ENCODE measurements at places on chromosomes 5 and 9.

DNA sequence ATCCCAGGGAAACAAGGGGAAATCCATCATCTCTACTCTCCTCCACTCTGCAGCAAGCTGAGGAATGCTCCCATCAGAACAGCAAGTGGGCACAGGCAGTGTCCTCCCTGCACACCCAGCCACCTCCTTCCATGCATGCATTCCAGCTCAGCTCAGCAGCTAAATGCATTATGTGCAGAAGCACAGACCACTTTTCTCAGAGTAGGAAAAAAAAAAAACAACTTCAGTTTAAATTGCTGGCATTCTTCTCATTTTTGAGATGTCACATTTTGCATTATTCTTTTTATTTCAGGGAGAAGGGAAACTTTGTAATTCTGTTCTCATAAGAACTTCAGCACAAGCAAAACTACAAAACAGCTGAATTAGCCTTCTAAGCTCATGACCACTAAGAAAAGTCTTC, 312.2 kb downstream of the SEMA5A start:
- no peak for DNase-seq
- no peak overlapping the region for H3K4me3 ChIP-seq
- no peak overlapping the region for H3K27ac ChIP-seq
- no peaks in the 10 kb centered on the region for H3K36me3 ChIP-seq
- H3K27me3 ChIP-seq, result no peaks in the 10 kb centered on the region
- no peaks in the 10 kb centered on the region for H3K4me1 ChIP-seq

DNA sequence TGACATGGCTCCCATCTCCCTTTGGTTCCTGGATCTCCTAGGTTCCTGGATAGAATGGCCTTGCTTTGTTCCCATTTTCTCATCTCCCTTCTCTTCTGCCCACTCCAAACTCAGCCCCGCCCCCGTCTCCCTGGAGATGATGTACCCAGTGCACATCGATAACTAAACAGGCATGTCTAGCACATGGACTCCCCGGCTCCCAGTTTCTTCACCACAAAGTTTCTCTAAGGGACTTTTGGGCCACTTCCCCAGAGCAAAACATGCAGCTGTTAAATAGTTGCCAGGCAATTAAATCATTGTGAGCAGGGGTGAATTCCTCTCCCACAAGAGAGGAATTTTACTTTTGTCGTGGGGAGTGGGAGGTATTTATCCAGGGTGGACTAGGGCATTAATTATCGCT, 259.0 kb downstream of the GADD45G start:
- H3K27me3 ChIP-seq, result no peaks in the 10 kb centered on the region
- H3K27ac ChIP-seq, result no peak overlapping the region
- H3K4me3 ChIP-seq, result no peak overlapping the region

DNA sequence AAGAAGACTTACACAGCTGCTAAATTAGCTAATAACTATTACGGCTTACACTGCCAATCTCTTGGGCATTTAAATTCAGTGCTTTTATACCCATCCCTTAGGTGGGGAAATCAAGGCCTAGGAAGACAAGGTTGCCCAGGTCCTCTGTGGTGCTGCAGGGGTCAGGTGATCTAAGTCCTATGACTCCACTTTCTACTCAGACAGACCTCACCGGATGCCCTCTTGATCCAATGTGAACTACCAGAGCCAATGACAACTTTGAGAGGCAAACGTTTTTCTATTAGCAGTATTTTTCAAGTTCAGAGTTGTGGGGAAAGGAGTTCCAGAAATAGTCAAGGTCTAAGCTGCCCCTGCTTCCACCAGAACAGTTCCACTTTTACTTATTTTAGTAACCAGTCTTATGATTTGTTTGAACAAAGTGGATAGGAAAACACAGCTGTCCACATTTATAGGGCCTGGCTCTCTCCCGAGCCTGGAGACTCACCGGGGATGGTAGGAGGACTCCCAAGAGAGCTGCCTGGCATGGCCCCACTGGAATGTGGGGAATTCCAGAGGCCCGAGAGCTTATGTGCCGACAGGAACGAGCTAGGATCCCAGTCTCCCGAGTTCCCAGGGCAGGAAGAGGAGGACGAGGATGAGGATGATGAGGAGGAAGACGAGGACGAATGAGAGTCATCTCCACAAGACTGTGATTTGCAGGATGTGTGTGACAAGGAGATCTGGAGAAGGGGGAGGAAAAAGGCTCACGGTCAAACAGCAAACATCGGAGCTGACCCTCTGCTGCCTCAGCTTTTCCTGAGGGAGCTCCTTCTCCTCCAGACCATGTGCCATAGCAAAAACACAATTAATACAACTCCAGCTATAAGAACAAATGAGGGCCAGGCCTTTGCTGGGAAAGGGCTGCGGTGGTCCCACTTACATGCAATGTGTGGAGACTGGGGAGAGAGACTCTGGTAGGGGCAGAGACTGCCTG, 16.7 kb downstream of the FAM193B start:
- no peak overlapping the region for H3K4me3 ChIP-seq
- peak overlapping the region; percentile 54 for H3K27ac ChIP-seq
- no peaks in the 10 kb centered on the region for H3K36me3 ChIP-seq
- H3K4me1 ChIP-seq, result peaks cover 9% of the 10 kb centered on the region
- H3K27me3 ChIP-seq, result no peaks in the 10 kb centered on the region
- DNase-seq, result no peak

- no peak for DNase-seq
- no peaks in the 10 kb centered on the region for H3K36me3 ChIP-seq
- H3K4me1 ChIP-seq, result no peaks in the 10 kb centered on the region
- no peak overlapping the region for H3K27ac ChIP-seq
Measured at GRCh38 chr9:94746541-94747370, 20.3 kb downstream of the AOPEP start.

GRCh38 chr9:90547896-90548295, 94.7 kb downstream of the DIRAS2 start:
- H3K4me1 ChIP-seq, result no peaks in the 10 kb centered on the region
- no peak overlapping the region for H3K27ac ChIP-seq
- no peak for DNase-seq
- H3K36me3 ChIP-seq, result no peaks in the 10 kb centered on the region

DNA sequence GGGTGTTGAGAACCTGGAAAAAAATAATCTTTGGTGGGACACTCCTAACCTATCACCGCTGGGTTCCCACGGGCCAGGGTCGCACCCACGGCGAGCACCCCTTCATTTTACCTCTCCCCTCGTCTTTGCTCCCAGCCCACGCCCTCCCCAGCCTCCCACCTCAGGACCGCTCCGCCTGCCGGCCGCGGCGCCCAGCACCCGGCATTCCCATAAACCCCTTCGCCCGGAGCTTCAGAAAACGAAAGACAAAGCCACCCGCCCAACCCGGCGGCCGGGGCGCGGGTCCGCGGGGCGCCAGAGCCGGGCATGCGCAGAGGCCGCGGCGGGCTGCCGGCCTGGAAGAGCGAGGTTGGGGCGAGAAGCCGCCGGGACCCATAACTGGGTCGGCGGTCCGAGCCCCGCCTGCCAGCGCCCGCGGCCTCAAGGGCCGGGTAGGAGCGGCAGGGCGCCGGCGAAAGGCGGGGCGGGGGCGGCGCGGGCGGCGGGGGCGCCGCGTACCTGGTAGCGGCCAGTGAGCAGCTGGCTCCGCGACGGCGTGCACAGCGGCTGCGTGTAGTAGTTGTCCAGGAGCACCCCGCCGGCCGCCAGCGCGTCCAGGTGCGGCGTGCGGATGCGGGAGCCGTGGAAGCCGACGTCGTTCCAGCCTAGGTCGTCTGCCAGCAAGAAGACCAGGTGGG, 533 bp downstream of the ARSB start:
- peak overlapping the region; percentile 98 for H3K27ac ChIP-seq
- H3K27me3 ChIP-seq, result no peaks in the 10 kb centered on the region
- peak overlapping the region; percentile 89 for H3K4me3 ChIP-seq
- no peaks in the 10 kb centered on the region for H3K4me1 ChIP-seq

DNA sequence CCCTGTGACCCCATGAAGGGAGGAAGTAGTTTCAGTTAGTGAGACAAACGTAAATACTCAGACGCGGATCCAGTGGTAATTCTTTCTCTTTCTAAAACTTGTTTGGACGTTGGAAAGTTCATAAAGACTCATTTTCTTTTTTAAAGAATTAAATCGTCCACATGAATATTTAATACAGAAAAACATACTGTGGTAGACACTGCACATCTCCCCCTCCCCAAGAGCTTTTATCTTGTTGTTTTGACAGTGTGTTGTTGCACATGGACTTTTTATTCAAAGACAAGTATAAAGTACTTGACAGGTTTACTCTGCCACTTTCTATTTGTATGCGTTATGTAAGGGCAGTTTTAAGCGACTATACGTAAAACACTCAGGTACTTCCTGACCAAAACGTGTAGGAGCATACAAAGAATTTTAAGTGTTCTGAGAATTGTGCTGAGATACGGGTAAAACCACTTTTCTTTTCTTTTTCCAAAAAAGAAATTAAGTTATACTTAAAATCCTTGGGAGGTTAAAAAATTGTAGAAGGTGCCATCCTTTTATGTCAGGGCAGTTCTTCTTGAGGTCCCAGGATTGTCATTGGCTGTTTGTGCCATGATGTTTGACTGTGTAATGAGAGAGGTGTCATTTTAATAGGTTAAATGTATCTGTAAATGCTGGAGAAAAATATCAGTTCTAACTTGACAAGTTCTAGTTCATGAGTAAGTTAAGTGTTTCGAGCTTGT, 1.3 kb downstream of the NIPBL start:
- H3K4me3 ChIP-seq, result peak overlapping the region; percentile 97
- H3K27ac ChIP-seq, result peak overlapping the region; percentile 99
- no peaks in the 10 kb centered on the region for H3K36me3 ChIP-seq
- no peaks in the 10 kb centered on the region for H3K4me1 ChIP-seq
- no peaks in the 10 kb centered on the region for H3K27me3 ChIP-seq

DNA sequence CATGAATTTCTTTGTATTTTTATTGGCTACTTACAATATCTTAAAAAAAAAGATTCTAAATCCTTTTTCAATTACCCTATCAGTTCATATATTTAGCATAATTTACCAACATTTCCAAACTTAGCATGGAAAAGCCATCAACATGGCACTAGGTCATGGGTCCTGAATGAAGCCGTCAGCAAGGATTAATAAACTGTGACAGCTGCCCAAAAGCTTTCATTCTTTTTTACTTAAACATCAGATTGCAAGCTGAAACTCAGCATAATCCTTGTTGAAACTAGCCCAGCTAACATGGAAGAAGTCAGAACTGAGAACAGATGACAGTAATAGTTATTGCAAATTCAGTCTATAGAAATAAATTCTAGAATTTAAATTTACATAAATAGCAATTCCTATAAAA, 209.8 kb downstream of the ADAMTS6 start:
- H3K4me3 ChIP-seq, result no peak overlapping the region
- no peaks in the 10 kb centered on the region for H3K36me3 ChIP-seq
- DNase-seq, result no peak
- H3K27me3 ChIP-seq, result no peaks in the 10 kb centered on the region
- no peaks in the 10 kb centered on the region for H3K4me1 ChIP-seq

DNA sequence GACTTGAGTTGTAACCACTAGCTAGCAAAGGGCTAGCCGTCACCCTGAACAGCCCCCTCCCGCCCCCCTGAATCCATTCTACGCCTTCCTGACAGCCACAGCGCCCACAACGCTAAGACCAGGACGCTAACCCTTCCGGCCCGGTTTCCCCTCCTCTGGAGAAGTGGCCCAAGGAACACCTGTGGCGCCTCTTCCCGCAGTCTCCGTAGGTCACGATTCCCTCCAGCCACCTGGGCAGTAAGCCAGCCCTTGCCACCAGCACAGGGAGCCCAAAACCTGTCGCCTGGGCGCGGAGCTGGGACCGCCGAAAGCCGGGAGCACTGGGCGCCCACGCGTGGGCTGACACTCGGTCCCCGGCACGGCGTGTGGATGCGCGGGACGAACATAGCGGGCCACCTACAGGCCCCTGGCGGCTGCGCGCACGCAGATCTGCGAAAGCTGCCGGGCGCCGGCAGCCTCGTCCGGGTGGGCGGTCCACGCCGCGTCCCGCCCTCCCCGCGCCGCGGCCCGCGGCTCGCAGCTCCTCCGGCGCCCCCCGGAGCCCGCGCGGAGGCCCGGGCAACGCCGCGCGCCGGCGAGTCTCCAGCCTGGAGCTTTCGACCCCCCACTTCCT, 596 bp downstream of the IRF1 start:
- no peaks in the 10 kb centered on the region for H3K27me3 ChIP-seq

DNA sequence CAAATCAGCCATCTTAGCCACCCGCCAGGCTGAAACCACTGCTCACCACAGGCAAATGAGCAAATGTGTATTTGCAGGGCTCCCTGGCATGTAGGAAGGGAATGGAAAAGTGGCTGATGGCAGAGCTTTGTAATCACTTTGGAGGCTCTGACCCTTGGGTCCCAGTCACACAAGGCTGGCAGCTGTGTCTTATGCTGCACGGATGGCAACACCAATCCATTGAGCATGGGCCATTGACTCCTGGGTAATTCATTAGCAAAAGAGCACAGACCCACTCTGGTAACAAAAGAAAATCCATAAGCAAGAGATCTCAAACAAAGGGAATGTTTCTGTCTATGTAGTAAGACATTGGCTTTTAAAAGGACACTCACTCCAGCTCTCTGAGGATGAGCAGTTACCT, 57.6 kb downstream of the SPOCK1 start:
- H3K27me3 ChIP-seq, result no peaks in the 10 kb centered on the region
- H3K4me3 ChIP-seq, result no peak overlapping the region
- no peaks in the 10 kb centered on the region for H3K36me3 ChIP-seq
- no peak overlapping the region for H3K27ac ChIP-seq
- no peak for DNase-seq

DNA sequence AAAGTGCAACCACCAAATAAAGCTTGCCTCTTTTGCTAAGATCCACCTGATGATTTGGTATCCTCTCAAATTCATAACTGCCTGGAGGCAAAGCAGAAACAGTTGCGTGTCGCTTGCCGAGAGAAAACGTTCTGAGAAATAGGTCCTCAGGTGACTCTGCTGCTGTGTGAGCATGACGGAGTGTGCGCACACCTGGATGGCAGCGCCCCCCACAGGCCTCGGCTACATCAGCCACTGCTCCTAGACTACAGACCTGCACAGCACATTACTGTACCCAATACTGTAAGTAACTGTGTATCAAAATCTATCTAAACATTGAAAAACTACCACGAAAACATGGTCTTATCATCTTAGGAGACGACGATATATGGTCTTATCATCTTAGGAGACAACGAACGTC, 87.4 kb downstream of the CAMSAP1 start:
- H3K27ac ChIP-seq, result no peak overlapping the region
- no peaks in the 10 kb centered on the region for H3K27me3 ChIP-seq
- no peak overlapping the region for H3K4me3 ChIP-seq
- no peak for DNase-seq
- H3K36me3 ChIP-seq, result peaks cover 11% of the 10 kb centered on the region

DNA sequence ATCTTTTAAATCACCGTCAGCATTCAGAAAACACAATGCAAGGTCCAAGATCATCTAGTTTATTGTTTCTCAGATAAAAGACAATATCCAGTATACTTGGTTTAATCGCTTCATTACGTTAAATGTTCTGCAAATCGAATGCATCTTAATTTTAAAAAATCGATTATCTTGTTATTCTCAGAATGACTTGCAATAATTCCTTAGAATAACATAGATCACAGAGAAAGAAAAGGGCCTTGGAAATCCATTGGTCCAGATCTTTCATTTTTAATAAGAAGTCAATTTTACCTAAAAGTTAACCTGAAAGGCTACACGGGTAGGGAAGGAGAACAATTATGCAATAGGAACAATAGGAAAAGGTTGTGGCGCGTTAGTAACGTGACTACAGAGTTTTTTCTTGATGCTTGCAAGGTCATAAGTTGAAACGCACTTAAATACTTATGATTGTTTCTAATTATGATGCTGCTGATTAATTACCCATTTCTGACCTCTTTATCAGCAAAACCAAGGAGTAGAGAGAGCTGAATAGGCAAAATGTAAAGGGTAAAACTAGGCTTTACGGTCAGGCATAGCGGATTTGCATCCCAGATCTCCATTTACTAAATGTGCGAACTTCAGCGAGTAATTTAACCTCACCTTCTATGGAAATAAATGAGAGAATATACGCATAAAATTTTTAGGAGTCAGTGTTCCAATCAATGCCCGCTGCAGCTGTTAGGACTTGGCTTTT, 769 bp upstream of the LYRM7 start:
- DNase-seq, result no peak
- H3K27ac ChIP-seq, result peak overlapping the region; percentile 79
- H3K4me3 ChIP-seq, result peak overlapping the region; percentile 69
- H3K27me3 ChIP-seq, result no peaks in the 10 kb centered on the region
